GM12865 (cell line): ENCODE measurements at places on chromosomes 6 and 20.

GRCh38 chr6:143694560-143694959 lies 16.8 kb downstream of the PHACTR2 start:
- no peak for DNase-seq

DNA sequence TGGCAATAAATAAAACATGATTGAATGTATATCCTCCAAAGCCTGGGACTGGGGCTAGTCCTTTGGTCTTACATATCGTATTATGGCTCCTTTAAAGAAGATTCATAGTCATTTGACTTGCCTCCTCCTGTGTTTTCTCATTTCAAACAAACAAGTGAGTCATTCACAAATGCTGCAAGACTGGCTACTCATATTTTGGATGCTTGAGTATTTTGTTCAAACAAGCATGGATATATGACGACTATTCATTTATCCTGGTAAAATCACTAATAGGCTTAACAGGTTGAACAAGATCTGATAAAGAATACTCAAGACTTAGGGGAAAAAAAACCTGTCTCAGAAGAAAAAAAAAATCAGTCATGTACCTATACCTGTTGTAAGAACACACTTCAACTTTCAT lies 111.1 kb upstream of the CCDC28A start:
- no peak for DNase-seq

GRCh38 chr6:27873021-27873940 lies 38.9 kb downstream of the OR2B2 start:
- peak; percentile 97 for DNase-seq

DNA sequence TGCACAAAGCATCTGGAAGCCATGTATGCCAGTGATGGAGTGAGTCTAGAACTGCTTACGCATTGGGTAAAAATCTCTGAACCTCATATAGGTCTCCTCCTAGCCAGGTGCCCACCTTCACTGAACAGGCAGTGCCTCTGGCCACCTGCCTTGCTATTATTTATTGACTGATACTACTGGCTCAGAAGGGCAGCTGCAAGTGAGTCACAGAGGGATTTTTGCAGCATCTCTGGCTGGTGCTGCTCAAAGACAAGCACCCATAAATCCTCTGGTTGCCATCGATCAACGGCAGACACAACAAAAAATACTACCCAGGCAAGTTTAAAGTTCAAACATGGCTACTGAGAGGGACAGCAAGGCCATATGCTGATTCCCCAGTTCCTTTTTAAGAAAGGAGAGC lies 279.4 kb downstream of the UBE3D start:
- DNase-seq = no peak
